ENCODE measurements at places on chromosomes 5 and 9.

DNA sequence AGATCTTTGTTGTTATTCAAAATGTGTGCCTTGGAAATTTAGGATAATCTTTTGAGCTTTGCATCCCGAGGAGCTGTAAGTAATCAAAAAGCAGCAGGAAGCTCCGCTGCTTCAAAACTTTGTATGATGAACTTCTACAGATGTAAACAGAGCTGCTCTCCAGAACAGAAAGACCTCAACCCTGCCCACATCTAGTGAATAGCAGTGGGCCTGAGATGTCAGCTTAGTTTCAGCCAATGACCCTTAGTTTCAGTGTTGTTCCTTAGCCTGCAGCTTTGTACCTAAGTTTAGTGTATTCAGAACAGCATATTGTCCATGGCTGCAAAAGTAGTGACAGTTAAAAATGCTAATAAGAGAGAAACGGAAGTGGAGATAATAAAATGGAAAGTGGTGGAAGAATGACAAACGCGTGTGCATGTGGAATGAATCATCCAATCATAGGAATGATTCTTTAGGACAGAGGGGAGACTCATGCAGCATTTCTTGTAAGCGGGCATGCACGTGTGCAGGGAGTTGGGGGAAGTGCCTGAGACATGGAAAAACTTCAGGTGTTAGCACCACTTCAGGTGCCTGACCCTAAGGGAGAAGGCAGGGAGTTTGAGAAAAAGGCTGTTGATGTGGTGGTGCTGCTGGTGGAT is 24.9 kb downstream of the SNX24 start:
- DNase-seq = no peak

DNA sequence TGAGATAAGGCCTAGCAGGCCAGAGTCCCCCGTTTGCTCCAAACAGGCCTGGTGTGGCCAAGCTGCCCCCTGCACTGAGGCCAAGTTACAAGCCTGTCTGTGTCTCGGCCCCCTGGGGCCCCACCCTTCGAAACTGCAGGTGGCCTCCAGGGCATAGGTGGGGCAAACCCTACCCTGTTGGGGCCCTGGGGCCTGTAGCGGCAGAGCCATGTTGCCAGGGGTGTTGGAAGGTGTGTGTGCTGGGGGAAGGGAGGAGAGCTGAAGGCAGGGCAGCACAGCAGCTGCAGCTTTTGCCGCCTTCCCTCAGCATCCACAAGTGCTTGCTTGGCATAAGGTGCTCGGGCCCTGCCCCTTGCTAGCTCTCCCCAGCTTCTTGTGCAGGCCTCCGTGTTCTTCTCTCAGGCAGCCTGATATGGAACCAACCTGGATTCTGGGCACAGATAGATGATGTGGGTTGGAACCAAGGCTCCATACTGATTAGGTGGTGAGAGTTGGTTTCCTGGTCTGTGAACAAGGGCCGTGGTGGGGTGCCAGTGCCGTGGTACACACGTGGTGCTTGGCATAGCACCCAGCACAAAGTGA is 12.7 kb downstream of the IRF1 start:
- DNase-seq = no peak

DNA sequence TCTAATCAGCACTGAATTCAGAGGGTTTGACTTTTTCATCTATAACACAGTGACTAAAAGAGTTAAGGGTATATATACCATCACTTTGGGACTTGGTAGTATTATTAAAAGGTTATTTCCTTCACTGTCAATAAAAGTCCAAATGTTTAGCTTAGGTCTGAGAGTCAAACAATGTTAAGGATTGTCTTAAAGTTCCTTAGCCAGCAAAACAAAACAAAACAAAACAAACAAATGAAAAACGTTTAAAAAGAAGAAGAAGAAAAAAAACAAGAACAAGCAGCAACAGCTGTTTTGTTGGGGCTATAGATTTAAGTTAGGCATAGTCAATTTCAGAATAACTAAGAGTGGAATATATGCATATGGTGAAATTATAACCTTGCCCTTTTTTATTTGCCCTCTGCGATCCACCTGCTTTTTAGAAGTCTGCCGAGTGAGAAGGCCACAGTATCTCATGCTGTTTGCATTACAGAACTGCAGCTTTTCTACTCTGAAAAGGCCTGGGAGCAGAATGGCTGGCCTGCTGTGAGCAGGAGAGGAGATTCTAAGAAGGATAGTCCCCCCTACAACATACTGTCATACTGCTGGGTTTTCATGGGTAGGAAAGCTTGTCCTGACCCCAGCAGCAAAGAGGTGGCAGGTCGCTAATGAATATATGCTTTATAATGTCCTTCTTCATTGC is 141.7 kb downstream of the NTRK2 start:
- no peak for DNase-seq

GRCh38 chr5:122114501-122114900 is 14.8 kb upstream of the ZNF474 start:
- DNase-seq = no peak

GRCh38 chr5:101976933-101977332 is 319.2 kb downstream of the SLCO4C1 start:
- no peak for DNase-seq

- no peak for DNase-seq
Measured at GRCh38 chr9:97568461-97569275, 64.5 kb downstream of the TSTD2 start.

DNA sequence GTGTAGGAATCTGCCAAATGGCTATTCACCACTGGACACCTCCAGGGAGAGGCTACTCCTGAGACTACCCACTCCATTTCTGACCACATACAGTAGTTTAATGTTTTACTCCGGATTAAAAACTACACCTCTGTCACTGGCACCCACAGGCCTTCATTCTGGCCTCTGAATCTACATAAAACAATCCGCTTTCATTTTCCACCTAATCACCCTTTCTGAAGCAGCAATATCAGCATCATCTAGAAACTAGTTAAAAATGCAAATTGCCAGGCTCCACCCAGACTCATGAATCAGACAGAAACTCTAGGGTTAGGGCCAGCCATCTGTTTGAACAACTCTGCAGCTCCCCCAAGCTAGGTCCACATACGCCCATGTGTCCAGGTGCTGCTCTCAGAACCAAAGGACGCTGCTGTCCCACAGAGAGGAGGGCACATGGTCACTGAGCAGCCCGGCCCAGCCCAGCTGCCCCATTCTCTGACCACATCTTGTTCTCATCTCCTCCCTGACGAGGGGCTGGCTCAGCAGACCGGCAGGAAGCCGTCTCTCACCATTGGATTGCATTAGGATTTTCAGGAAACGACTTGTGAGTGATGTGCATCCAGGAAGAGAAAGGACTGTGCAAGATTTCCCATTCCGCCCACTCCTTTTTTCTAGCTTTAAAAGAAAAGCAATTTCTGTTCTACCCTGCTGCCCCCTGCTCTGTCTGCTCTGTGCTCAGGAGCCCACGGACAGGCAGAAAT is 34.7 kb downstream of the ADAM19 start:
- peak; percentile 59 for DNase-seq

DNA sequence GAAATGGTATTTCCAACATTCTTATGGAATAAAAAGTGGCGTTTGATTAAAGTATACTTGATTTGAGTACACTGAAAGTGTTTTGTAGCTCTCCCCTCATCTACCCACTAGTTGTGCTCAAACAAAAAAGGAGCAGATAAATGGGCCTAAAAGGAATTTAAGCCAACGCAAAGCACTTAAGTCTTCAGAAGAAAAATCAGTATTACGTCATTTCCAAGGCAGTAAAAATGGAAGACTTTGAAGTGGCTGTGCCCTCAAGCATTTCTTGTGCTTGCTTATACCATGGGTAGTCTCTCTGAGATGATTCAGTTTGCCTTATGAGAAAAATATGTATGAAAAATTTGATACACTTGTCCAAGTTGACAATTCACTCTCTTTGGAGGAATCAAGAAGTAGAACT is 279.9 kb upstream of the CD180 start:
- DNase-seq = no peak

- DNase-seq = no peak
Measured at GRCh38 chr5:65161655-65162054, 320.1 kb downstream of the ADAMTS6 start.

- no peak for DNase-seq
Measured at GRCh38 chr5:146860213-146860893, 18.2 kb downstream of the PPP2R2B start.

- no peak for DNase-seq
Measured at GRCh38 chr9:19699756-19700155, 89.1 kb downstream of the SLC24A2 start.

DNA sequence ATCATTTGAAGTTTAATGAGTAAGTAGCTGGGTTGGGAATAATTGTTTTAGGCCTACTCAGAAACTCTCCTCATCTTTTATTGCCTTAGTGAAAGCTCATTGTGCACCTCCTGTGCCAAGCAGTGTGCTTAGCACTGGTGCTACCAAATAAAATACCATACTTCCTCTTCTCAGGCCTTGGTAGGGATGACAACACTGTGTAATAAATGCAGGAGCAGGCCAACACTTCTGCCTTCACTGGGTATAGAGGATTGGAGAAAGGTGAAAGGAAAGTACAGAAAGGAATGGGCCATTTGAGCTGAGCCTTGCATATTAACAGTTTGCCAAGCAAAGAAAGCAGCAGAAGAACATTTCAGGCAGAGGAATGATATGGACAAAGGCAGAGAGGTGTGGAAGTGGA is 285.7 kb downstream of the NR3C1 start:
- DNase-seq = no peak

DNA sequence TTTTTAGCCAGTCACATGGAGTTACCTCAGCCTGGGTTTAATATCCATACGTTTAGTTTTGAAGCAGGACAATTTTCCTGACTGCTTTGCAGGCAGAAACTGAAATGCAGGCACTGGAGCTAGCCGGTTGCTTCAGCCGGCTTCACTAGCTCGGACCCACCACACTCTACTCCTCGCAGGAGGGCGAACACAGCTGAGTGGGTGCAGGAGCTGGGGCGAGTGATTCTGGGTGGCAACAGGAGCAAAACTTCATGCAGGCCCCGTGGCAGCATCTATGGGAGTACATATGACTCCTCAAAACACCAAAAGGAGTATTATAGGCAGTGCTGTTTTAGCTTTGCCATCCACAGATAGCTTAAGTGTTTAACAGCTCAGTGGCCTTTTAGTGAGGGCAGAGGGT is 1211.8 kb upstream of the NUDT12 start:
- DNase-seq = no peak

DNA sequence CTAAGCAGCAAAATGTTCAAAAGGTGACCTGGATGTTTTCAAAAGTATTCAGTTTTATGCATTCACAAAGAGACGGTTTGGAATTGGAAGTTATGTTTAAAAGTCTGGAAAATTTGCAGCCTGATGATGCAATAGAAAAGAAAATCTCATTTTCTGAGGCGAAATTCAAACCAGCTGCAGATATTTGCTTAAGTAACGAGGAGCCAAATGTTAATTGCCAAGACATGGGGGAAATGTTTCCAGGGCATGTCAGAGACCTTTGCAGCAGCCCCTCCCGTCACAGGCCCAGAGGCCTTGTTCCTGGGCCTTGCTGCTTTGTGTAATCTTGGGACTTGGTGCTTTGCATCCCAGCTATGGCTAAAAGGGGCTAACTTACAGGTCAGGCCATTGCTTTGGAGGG is 228.2 kb downstream of the MAN2A1 start:
- DNase-seq = no peak

DNA sequence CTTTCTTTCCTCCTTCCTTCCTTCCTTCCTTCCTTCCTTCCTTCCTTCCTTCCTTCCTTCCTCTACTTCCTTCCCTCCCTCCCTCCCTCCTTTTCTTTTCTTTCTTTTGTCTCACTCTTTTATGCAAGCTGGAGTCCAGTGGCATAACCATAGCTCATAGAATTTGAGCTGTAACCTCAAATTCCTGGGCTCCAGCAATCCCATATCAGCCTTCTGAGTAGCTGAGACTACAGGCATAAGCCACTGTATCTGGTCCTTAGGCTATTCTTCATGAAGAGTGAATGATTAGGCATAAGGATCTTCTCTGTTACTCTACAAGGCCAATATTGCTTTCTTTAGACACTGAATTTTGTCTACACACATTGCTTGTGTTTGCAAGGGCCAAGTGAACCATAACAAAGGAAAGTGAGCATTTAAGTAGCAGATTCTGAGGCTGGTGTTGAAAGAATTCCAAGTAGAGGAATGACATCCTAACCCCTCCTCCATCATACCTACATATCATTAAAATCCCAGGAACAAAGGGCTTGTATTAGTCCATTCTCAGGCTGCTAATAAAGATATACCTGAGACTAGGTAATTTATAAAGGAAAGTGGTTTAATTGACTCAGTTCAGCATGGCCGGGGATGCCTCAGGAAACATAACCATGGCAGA is 293.2 kb downstream of the HCN1 start:
- no peak for DNase-seq

DNA sequence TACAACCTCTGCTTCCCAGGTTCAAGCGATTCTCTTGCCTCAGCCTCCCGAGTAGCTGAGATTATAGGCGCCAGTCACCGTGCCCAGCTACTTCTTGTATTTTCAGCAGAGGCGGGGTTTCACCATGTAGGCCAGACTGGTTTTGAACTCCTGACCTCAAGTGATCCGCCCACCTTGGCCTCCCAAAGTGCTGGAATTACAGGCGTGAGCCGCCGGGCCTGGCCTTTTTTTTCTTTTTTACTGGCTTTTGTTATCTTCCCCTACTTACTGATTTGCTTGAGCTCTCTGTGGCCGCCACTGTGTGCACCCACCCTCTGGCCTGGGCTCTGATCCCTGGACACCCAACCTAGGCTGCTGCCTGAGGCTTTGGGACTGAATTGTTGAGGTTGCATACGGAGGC is 60.3 kb downstream of the ANKRD33B start:
- DNase-seq = no peak

GRCh38 chr5:107824821-107825220 is 154.1 kb upstream of the EFNA5 start:
- DNase-seq = no peak

- no peak for DNase-seq
Measured at GRCh38 chr5:151095341-151096000, 14.6 kb upstream of the TNIP1 start.

- DNase-seq = no peak
Measured at GRCh38 chr5:138032028-138032571, 779 bp downstream of the FAM13B start.

- no peak for DNase-seq
Measured at GRCh38 chr5:135319928-135320606, 79.0 kb downstream of the MACROH2A1 start.

DNA sequence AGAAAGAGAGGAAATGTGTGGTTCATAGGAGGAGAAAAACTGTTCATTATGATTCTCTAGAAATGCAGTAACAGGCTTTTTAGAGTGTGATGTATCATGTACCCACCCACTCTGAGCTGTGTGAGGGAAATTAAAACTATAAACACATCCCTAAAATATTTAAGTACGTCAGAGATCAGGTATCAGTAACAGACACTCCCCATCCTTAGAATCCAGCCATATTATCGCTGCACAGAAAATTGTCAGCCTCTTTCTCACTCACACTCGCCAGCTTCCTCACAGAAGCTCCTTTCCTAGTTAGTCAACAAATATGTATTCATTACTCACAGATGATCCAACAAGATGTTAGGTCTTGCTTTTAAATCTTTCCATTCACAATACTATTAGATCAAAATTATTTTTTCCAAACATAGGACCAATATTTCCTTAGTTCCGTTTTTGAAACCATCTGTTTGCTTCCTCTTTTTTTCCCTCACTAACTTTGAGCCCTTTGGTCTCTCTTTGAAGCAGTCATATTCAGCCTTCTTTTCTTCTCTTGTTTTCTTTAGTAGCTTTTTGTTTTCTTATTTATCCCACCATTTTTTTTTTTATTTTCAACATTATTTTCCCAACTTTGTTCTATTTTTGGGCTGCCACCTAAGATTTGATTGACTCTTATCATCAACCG is 13.6 kb upstream of the MAST4 start:
- DNase-seq = no peak

GRCh38 chr5:36874465-36874864 is 2.1 kb upstream of the NIPBL start:
- no peak for DNase-seq
